ENCODE measurements at places on chromosomes 2 and 18. TPM values are rescaled to one million over a fixed set of nuclear protein-coding genes. Genes with fewer than 3 reads are reported as not detected.

ALK gene
- total RNA-seq, result 0.20 TPM

DNA sequence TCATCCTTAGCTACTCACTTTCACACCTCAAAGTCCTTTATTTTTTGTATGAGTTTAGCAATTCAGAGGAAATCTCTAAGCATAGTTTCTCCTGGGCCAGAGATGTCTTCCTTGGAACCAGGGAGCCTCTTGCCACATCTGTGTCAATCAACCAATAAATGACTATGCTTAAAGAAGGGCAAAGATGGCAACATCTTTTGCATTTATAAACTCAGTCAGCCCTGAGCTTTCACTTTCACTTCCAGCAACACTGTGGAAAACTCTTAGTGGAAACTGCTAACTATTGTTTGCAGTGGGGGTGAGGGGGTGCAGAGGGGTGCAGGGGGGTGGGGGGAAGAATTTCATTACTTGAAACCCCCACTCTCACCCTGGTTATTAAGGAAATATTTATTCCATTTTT, 3.4 kb downstream of the ACVR1C start:
- peaks cover 15% of the 10 kb centered on the region for H3K4me1 ChIP-seq
- H3K4me3 ChIP-seq, result no peak overlapping the region
- H3K27ac ChIP-seq, result no peak overlapping the region
- no peaks in the 10 kb centered on the region for H3K36me3 ChIP-seq
- H3K27me3 ChIP-seq, result peaks cover 6% of the 10 kb centered on the region

GRCh38 chr2:108101481-108101880, 115.2 kb downstream of the SLC5A7 start:
- no peak overlapping the region for H3K27ac ChIP-seq
- no peak for DNase-seq
- H3K36me3 ChIP-seq, result no peaks in the 10 kb centered on the region
- H3K27me3 ChIP-seq, result no peaks in the 10 kb centered on the region
- no peak overlapping the region for H3K4me3 ChIP-seq
- H3K4me1 ChIP-seq, result no peaks in the 10 kb centered on the region

DNA sequence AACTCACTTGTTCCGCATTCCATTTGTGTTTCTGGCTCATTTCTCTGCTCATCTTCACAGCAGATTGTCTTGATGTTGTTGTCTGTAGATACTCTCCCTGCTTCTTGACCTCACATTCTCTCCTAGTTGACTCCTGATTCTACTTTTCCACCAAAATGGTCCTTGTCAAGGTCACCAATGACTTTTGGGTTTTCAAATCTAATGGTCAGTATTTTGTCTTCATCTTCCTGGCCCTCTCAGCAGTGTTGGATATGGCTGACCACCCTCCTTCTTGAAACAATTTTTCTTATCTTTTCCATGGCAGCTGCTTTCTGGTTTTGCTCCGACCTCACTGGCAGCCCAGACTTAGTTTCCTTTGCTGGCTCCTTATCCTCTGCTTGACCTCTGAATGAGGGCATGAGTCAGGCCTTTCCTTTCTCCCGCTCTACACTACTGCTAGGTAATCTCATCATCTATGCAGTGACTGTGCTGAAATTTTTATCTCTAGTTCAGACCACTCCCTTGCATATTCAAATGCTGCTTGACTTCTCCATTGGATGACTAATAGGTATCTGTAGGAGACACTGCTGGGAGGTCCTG, 386.6 kb upstream of the SPRED2 start:
- no peaks in the 10 kb centered on the region for H3K27me3 ChIP-seq
- no peak overlapping the region for H3K27ac ChIP-seq
- no peak for DNase-seq
- H3K4me1 ChIP-seq, result no peaks in the 10 kb centered on the region
- H3K36me3 ChIP-seq, result no peaks in the 10 kb centered on the region

DNA sequence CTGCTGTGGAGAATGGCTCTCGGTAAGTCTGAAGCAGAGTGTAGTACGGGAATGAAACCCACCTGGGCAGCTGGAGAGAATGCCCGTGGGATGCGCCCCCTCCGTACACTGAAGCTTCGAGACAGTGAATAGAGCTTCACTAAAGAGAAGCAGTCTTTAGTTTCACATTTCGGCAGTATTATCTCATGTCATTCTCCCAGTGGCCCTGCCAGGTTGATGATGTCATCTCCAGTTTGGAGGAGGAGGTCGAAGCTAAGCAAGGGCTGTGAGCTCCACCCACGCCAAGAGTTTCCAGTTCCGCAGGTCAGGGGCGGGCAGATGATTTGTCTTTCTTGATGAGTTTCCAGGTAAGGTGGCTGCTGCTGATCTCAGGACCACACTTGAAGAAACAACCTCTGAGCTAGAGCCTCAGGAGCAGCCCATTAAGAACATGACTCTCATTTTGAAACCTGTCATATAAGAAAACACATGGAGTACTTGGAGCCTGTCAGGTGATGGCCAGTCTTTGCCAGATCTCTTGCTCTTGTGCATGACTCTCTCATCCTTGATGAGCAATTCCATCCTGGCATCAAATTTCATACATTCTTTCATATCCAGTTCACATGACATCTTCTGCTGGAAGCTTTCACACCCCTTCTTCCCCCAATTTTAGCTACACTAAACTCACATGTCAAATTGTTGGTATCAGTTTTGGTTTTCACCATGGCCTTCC, 475.0 kb downstream of the RNF144A start:
- H3K4me3 ChIP-seq, result no peak overlapping the region
- H3K4me1 ChIP-seq, result no peaks in the 10 kb centered on the region
- H3K36me3 ChIP-seq, result no peaks in the 10 kb centered on the region
- no peak overlapping the region for H3K27ac ChIP-seq
- DNase-seq, result no peak
- no peaks in the 10 kb centered on the region for H3K27me3 ChIP-seq

Measured in upper lobe of left lung (tissue), 6 donors.